Naive thymus-derived CD4-positive, alpha-beta T cell (primary cell): ENCODE measurements at places on chromosomes 3 and 15. TPM values are rescaled to one million over a fixed set of nuclear protein-coding genes. Genes with fewer than 3 reads are reported as not detected.

The MAP6D1 gene
- 2.9 TPM for total RNA-seq

The C3orf85 gene
- not detected for total RNA-seq

DNA sequence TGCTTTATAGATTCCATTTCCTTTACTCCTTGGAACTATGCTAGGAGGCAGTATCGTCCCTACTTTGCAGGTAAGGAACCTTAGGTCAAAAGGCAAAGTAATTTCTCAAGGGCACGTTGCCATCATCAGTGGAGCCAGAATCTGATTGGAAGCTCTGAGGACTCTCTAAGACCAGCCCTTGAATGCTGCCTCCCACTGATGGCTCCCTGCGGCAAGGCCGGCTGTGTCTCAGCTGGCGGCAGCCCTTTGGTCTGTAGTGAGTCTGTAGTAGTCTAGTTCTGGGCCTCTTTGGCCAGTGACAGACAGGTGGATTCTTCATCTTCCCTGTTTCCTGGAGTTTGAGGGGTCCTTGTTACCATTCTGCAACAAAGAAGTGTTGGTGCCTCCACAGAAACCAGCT lies 76.2 kb downstream of the PCCB start:
- no peak for DNase-seq

DNA sequence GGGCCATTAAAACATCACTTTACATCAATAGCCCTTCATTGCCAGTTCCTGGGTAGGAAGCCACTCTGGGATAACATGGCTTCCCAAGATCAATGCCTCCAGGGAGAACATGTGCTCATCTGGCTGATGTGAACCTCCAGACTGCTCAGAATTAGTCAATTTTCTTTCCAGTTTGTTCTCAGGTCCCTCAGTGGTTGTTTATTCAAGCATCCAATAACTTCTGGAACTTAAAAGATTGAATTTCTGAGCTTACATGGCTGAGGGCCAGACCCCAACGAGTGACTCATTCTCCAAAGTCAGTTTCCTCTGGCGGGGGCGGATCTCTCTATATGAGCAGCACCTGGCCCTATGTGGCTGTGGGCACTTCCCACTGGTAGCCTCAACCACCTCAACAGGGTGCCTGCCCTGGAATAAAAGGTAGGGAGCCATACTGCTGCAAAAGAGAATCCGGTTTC lies 34.0 kb downstream of the LYZL4 start:
- DNase-seq, result no peak

The FETUB gene
- not detected for total RNA-seq

The NR1D2 gene
- 80.2 TPM for total RNA-seq

- DNase-seq, result no peak
Measured at GRCh38 chr3:171286580-171287249, 173.5 kb downstream of the TNIK start.

DNA sequence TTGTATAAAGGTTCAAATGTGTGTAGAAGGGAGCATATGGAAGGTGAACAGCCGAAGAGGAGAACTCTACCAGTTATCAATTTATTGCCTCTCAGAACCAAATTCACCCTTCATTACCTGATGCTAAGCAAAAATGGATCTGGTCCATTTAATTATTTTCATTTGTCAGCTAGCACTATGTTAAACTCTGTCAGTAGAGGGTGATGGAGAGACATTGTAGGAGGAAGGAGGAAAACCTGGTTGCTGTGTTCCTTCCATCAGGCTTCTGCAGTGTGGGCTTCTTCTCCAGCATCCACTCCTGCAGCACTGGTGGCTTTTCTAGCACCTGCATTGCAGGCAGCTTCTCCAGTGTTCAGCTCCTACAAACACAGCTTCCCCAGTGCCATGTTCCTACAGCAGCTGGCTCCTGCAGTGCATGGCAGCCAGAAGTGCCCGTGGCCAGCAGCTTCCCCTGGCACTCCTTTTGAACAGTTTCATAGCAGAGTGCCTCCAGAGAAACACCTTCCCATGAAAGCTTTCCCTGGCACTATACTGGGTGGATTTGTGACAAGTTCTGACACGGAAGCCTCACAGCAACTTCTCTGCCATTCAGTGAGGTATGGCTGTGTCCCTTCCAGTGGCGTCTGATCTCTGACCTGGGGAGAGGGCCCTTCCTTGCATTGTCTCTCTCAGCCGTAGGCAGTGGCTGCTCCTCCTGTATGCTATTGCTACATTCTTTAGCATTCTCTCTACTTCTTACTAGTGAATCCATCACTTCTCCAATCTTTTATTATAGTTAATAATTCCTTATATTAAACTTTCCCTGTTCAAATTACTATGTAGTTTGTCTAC lies 14.6 kb upstream of the IL17RD start:
- DNase-seq, result no peak

The PTX3 gene
- 0.15 and 0.18 TPM in 2 replicates for total RNA-seq
